ENCODE measurements at places on chromosomes 4 and X.

DNA sequence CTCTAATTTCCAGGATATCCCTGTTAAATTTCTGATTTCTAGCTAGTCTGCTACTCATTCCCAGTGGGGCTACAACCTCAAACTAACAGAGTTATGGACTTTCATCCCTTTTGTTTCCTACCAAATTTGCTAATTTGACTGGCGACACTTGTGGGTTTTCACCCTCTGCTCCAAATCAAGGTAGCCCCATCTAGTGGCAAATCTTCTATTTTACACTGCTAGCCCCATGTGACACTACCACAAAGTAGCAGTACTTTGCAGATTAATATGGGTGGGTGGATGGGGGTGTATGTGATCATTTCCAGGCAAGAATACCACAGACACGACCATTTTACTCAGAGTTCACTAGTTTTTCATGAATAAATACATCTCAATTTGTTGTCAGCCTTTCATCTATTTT lies 150.3 kb downstream of the MSL3 start:
- no peak for DNase-seq

GRCh38 chrX:10628906-10629305 lies 8.5 kb upstream of the MID1 start:
- DNase-seq: no peak

DNA sequence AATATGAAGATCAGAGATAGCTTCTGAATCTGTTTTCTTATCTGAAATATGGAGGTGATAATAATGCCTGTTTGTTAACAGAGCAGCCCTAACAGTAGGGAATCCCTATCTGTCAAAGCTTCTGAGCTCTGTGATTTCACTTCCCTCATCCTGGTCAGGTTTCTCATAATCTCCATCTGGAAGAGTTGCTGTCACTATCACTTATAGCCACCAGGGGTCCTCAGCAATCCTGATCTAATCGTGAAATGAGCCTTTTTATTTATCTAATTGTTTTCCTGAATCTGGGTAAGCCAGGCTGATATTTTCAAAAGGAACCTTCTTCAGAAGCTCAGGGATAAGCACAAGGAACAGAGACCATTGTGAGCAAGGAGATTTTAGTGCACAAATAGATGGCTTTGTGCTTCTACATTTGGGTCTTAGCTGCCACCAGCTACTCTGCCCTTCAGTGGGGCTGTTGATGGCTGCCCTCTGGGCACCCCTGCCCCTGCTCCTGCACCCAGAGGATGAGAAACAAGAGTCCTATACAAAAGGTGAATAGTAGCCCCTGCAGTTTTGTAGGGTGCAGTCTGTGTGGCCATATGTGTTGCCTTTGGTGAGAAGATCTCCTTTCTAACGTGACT lies 196.4 kb upstream of the RADX start:
- no peak for DNase-seq

- DNase-seq: no peak
Observed at GRCh38 chr4:11635342-11635741, 206.6 kb upstream of the HS3ST1 start.

- DNase-seq: peak; percentile 49
Observed at GRCh38 chrX:41275661-41276609, 58.0 kb upstream of the DDX3X start.

GRCh38 chr4:156628858-156629257 lies 342.7 kb downstream of the PDGFC start:
- DNase-seq: no peak

- DNase-seq: no peak
Observed at GRCh38 chr4:98094118-98094517, 49.2 kb downstream of the STPG2 start.

- no peak for DNase-seq
Observed at GRCh38 chrX:103845165-103845653, 13.2 kb upstream of the RAB9B start.

GRCh38 chr4:176959980-176960379 lies 167.3 kb upstream of the VEGFC start:
- DNase-seq: no peak

GRCh38 chrX:24266996-24267395 lies 46.9 kb downstream of the SUPT20HL2 start:
- no peak for DNase-seq

- no peak for DNase-seq
Observed at GRCh38 chrX:445727-446126, 59.0 kb upstream of the PPP2R3B start.

GRCh38 chr4:139761461-139761860 lies 95.8 kb downstream of the MGST2 start:
- DNase-seq: no peak

DNA sequence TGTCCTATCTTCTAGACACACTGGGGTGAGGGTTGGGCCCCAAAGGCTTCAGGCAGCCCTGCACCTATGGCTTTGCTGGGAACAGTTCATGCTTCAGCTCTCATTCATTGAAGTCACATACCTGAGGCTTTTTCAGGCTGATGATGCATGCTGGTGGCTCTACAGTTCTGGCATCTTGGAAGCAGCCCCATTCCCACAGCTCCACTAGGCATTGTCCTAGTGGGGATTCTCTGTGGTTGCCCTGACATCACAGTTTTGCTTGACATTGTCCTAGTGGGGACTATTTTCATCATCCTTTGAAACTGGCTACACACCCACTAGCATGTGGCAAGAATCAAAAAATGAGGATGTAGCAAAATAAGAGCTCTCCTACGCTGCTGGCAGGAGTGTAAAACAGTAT lies 37.7 kb upstream of the C4orf17 start:
- no peak for DNase-seq

DNA sequence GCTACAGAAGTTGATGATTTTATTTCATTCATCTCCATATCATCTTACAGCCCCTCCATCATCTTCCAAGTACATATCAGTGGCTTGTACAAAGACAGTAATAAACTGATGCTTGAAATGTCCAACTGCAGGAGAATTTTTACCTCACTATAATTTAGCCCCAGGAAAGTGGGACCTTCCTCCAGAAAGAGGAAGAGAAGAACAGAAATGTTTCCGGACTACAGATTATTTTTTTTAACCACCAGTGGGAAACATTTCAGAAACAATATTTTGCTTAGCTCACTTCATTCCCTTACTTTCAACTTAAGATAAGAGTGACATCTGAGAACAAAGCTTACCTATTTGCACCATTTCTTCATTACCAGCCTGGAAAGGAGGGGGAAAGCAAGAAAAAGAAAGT lies 2.0 kb downstream of the ADAMTS3 start:
- DNase-seq: no peak

GRCh38 chr4:8697826-8698225 lies 105.3 kb downstream of the CPZ start:
- DNase-seq: no peak

DNA sequence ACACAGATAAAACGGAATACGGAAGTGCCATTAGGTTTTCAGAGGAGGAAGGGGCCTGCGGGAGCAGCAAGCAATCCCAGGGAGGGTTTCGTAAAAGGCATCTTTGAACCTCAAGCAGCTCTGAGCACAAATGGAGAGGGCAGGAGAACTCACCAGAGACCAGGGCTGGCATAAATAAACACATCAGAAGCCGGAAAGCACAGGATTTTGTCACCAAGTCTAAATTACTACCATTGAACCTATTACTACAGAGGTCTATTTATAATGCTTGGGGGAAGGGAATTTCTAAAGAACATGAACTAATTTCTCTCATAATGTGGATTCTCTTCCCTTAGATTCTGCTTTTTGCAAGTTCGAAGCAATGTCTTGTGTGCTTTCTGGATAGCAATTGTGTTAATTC lies 39.6 kb upstream of the MBTPS2 start:
- DNase-seq: no peak

GRCh38 chr4:39319676-39320075 lies 46.5 kb downstream of the RFC1 start:
- no peak for DNase-seq

DNA sequence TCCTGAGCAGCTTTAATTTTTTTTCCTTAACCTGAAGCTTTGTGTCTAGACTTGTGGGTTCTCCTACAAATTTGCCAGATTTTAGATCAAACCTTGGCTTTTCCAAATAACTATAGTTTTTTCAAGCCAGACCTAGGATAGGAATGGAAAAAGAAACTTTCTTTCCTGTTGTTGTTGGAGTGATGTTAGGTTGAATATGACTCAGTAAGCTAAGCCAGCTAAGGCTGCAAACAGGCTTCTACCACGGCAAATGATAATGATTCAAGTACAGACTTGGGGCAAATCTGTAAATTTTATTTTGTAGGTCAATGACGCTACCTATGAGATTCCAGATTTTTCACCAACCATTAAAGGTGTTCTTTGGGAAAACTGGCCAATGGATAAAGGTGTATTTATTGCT lies 45.6 kb downstream of the WDR19 start:
- no peak for DNase-seq

DNA sequence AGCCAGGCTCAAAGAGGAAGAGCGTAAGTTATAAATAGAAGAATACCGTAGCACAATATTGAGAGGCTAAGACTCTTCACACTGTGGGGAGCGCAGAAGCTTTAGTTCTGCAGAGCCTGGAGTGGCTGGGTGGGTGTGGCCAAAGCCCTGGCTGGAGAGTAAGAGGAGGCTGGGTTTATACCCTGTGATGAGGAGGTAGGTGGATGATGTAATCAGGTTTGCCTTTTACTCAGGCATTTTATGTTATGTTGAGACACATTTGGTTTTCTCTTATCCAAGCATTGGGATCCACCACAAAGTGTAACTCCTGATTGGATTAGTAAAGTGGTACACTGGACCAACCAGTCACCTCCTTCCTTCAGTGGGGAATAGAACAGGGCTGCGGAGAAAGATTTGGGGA lies 13.9 kb downstream of the CDS1 start:
- DNase-seq: no peak

DNA sequence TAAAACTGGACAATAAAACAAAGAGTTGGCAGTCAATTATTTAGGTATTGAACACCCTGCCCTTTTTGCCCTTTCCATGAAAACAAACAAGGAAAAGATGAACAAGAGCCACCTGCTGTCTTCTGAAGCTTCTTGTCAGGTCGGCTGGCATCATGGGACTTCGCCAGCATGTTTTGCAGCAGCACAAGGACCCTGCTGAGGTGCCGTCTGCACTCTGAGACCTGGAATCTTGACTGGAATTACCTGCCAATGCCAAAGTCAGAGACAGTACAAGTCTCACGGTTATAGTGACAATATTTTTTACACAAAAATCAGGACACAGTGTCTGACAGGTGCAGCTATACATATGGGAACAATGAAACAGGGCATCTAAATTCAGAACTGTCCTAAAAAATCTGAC lies 284.5 kb downstream of the GASK1B start:
- no peak for DNase-seq

- DNase-seq: no peak
Observed at GRCh38 chrX:66919280-66919832, 280.5 kb upstream of the EDA2R start.

GRCh38 chr4:10197952-10198351 lies 81.4 kb upstream of the WDR1 start:
- no peak for DNase-seq

GRCh38 chr4:125975861-125976397 lies 661.2 kb downstream of the FAT4 start:
- DNase-seq: no peak

DNA sequence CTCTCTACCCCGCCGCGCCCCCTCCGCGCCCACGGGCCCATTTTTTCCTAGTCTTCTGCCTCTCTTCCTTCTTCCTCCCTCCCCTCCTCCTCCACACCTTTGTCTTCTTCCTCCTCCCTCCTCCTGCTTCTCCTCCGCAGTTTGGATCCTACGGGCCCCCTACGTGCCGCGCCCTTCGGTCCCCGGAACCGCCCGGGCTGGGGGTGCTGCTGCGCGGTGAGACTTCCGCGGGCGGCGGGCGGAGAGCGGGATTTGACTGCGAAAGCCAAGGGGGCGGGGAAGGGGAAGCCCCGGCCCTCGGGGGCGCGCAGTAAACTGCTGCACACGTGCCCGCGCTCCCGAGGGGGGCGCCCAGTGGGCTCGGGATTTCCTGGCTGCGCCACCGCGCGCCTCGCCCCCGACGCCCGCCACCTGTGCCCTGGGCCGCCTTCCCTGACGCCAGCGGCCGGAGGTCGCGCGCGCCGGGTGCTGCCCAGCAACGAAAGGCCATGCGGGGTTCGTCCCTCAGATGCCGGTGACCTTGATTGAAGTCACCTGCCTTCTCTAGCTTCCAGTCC lies 3.3 kb upstream of the NKX3-2 start:
- DNase-seq: no peak

DNA sequence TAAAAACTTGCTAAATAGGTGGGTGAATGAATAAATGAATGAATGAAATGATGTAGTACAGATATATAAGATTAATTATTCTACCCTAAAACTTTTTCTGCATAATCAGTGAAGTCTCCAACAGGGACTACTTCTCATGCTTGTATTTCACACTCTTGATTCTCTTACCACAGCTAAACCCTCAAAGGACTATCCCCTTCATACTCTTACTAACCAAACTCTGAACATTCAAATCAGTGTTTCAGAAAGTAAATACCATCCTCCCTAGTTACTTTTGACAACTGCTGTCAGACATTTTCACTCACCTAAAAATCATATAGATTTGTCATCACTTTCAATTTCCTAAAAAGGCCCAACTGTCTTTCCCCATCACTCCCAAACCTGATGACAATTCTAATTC lies 234.3 kb upstream of the HHIP start:
- DNase-seq: no peak

DNA sequence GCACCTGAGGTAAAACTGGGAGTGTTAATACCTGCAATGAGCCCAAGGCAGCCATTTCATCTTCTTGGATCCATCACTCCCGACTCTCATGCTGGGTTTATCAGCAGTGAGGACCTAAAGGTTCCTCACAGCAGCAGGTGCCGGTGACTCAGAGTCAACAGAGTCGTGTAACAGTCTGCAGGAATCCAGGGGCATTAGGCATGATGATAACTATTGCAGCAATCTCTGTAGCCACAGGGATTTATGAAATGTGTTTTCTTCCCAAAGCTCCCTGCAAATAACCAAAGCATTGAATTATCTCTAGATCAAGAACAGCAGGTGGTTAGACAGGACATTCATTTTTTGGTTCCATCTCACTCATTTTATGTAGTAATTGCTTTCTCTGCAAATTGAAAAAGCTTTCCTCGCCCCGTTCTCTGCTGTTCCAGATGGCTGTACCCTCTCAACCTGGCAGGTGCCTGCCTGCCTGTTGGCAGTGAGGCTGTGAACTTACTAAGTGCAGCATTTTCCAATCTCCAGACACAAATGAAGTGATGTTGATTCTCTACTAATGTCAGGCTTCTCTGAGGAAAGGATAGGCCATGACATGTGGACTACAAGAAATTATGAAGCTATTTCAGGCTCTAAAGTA lies 48.1 kb upstream of the TSPAN7 start:
- no peak for DNase-seq

GRCh38 chr4:89356086-89356485 lies 48.5 kb upstream of the GPRIN3 start:
- no peak for DNase-seq

- no peak for DNase-seq
Observed at GRCh38 chr4:159271856-159272255, 169.0 kb downstream of the RAPGEF2 start.

GRCh38 chrX:120697053-120697452 lies 67.2 kb upstream of the C1GALT1C1 start:
- DNase-seq: no peak

DNA sequence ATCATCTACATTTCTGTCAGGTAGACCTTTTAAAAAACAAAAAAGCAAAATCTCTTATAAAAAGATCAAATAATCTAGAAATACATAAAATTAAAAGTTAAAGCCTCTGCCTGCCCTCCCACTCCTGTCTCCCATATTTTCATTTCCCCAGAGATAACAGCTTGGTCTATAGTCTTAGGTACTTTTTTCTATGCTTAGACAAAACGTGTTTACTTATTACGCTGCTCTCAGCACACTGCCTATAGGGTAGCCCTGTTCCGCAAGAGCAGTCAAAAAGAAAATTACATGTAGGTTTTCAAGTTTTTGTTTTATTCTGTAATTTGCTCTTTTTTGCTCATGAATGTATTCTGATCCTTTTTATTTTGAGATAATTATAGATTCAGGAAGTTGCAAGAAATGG lies 73.3 kb downstream of the TAF1 start:
- no peak for DNase-seq

All from D721Med (cell line).